Testis (tissue), 5 donors: ENCODE measurements at places on chromosomes 3 and 15. TPM values are rescaled to one million over a fixed set of nuclear protein-coding genes. Genes with fewer than 3 reads are reported as not detected.

DNA sequence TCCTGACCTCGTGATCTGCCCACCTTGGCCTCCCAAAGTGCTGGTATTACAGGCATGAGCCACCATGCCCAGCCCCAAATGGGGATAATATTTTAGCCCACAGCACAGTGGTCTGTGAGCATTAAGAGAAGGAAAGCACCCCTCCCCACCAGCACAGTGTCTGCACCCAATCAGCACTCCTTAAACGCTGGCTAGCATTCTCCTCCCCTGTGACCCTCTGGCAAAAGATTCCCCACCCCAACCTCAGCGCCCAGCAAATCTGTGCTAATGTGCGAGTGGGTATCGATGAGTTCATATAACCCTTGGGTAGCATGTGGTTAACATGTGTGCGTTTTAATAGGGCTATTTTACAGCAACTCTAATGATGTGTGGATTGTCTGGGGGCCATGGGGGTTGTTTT is 18.3 kb upstream of the EPHB3 start:
- H3K4me1 ChIP-seq, result no peaks in the 10 kb centered on the region
- no peaks in the 10 kb centered on the region for H3K27me3 ChIP-seq
- no peak for DNase-seq

Gene GOLGA8G
- total RNA-seq, result 57.9 TPM

DNA sequence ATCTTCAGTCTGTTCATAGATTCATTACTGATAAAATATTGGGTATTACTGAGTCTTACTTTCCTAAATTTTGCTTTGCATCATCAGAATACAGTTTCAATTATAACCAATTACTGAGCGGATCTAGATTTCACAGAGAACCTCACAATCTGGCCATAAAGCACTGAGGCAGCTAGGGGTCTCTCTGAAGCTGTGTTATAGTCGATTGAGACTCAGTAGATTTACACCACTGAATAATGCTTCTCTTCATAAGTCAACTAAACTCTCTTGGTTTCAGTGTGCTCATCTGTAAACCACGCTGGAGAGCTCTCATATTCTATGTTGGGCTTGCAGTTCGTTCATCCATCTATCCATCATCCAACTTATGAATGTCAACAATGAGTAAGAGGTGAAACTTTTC is 180.6 kb downstream of the GREM1 start:
- H3K4me3 ChIP-seq, result no peak overlapping the region
- H3K27me3 ChIP-seq, result no peaks in the 10 kb centered on the region
- H3K4me1 ChIP-seq, result no peaks in the 10 kb centered on the region
- no peak for DNase-seq
- no peaks in the 10 kb centered on the region for H3K36me3 ChIP-seq

Gene RFT1
- total RNA-seq, result 33.9 TPM

DNA sequence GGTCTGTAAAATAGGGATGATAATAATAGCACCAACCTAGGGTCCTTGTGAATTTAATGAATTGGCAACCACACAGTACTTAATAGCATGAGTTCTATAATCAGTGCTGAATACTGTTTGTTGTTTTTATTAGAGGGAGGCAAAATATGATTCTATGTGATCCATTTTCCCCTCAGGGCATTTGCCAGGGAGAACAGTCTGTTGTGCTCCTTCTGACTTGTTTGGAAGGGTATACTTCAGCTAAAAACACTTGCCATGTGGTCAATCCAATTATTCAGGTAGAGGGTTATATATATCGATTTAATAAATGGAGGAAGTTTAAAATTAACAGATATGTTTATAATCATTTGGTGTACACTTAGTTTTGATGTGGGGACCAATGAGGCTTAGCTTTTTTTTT is 305.3 kb downstream of the CHST2 start:
- H3K4me1 ChIP-seq, result no peaks in the 10 kb centered on the region
- H3K36me3 ChIP-seq, result no peaks in the 10 kb centered on the region
- no peak for DNase-seq

- no peak for DNase-seq
- no peak overlapping the region for H3K4me3 ChIP-seq
- H3K27me3 ChIP-seq, result no peaks in the 10 kb centered on the region
Observed at GRCh38 chr3:122079524-122080206, 24.5 kb downstream of the CD86 start.

Gene GCNT3
- 2.5 TPM for total RNA-seq

- no peaks in the 10 kb centered on the region for H3K36me3 ChIP-seq
- H3K4me3 ChIP-seq, result no peak overlapping the region
- no peak overlapping the region for H3K27ac ChIP-seq
- no peaks in the 10 kb centered on the region for H3K4me1 ChIP-seq
Observed at GRCh38 chr3:49707113-49707480, 12.4 kb downstream of the AMIGO3 start.

Gene GASK1A
- 22.2 TPM for total RNA-seq

Gene LDHAL6B
- 18.6 TPM for total RNA-seq

DNA sequence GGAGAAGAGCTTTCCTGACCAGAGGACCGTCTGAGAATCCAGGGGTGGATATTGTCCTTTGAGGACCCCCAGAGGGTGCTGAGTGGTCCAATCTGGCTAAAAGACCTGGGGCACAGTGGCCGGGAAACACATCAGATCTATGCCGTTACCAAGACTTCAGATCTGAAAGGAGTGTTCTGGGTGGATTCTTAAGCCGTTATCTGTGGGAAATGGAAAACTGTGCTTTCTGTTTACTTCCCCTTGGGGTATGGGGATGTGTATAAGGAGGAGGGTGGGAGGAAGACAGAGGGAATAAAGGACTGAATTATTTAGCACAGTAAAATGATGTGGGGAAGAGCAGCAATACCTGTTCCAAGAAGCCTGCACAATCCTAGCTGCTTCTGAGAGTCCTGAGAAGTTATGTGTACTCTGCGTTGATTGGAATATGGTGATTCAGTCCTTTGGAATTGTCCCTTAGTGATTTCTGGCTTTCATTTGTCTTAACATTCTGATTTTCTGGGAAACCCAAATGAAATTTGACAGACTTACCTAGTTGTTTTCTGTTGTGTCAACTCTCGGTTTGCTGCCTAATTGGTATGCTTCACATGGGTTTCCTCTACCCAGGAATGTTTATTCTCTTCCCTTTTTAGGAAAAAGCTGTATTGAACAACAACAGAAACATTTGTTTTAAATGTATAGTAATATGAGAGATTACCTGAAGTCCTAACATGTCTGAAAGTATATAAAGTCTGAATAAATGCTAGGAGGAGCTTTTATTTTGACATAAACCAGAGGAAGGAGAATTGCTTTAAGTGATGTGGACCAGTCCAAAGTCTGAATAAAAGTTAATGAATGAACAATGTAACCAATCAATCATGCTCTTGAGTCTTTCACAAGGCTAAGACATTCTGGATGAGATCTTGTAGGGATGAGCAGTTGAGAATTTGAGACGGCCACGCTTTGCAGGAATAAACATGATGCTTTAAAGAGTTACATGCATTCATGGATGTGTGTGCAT is 427.1 kb upstream of the C2CD4B start:
- H3K27me3 ChIP-seq, result no peaks in the 10 kb centered on the region
- DNase-seq, result no peak
- H3K27ac ChIP-seq, result no peak overlapping the region
- H3K4me1 ChIP-seq, result peaks cover 3% of the 10 kb centered on the region

Gene DHX30
- total RNA-seq, result 187 TPM

DNA sequence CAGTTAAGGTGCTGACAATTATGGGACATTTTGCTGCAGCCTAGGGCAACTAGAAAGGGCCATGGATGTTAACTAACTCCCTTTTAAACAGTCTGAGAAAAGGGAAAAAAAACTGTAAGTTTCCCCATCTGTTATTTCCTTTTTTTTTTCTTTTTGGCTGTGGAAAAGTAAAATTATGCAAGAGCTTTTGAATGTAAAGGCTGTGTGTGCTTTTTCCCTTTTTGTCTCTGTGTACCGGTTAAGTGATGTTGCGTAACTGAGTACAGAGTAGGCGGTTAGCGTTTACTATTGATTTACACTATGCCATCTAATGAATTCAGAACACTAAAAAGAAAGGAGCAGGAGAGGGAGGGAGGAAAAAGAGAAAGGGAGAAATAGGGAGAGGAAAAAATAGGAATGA is 403.6 kb downstream of the TIGIT start:
- no peaks in the 10 kb centered on the region for H3K27me3 ChIP-seq
- H3K4me1 ChIP-seq, result no peaks in the 10 kb centered on the region
- H3K36me3 ChIP-seq, result no peaks in the 10 kb centered on the region
- no peak overlapping the region for H3K27ac ChIP-seq
- no peak for DNase-seq

- H3K27ac ChIP-seq, result no peak overlapping the region
- no peaks in the 10 kb centered on the region for H3K27me3 ChIP-seq
- no peak overlapping the region for H3K4me3 ChIP-seq
- no peaks in the 10 kb centered on the region for H3K36me3 ChIP-seq
- DNase-seq, result no peak
Observed at GRCh38 chr15:70038730-70039392, 58.9 kb downstream of the TLE3 start.

Gene DPPA2
- 6.6 TPM for total RNA-seq

DNA sequence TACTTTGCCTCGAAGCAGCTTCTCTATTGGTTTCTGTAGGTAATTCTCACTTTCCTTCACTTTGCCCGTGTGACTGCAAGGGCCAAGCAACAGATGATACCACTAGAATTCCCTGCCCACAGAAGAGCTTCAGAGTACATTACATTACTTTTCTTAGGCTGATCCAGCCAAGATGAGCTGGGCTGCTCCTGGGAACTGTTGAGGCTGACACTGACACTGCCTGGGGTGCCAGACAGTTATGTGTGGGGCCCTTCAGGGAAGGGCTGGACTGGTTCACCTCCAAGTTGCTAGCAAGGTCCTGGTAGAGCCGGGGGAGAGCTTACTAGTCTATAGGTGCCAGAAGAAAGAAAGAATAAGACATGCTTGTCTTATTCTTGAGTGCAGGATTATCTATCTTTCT is 19.0 kb downstream of the GORASP1 start:
- H3K27ac ChIP-seq, result no peak overlapping the region
- H3K4me1 ChIP-seq, result no peaks in the 10 kb centered on the region
- no peaks in the 10 kb centered on the region for H3K36me3 ChIP-seq
- DNase-seq, result no peak
- H3K27me3 ChIP-seq, result no peaks in the 10 kb centered on the region

Gene STAB1
- 58.6 TPM for total RNA-seq

DNA sequence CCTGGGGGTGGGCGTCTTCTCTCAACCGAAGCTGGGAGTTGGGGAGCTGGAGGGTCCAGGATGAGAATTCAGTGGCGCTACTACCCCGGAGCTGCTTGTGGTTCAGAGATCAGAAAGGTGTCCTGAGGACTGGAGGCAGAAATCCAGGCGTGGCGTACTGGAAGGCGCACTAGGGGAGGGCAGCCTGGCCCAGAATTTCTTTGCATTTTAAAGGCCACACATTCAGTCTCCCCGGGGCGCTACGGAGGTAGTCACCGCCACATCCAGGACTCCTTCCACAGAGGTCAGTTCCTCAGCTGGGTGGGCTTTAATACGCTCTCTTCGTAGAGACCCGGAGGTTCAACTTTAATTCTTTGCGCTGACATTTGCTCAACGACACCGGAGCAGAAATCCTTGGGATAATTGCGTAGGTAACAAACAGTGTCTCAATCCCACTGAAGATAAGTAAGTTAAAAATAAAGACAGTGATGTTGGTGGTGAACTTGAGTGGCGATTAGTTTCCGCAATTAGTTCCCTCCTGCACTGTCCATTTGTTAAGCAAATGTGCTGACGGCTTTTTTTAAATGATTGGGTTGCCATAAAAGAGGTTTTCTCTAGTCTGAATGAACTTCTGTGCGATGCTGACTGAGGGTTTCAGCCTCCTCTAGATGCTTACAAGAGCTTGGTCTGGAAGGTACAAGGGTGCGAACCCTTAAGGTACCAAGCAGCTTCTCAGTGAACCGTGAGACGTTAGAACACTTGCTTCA is 535 bp downstream of the MCTP2 start:
- no peak overlapping the region for H3K27ac ChIP-seq
- H3K27me3 ChIP-seq, result no peaks in the 10 kb centered on the region

- DNase-seq, result peak; percentile 80
- peak overlapping the region; percentile 1 for H3K27ac ChIP-seq
- peaks cover 15% of the 10 kb centered on the region for H3K4me1 ChIP-seq
- H3K4me3 ChIP-seq, result no peak overlapping the region
Observed at GRCh38 chr15:38129531-38130204, 123.0 kb upstream of the SPRED1 start.

- peaks cover 6% of the 10 kb centered on the region for H3K4me1 ChIP-seq
- peak; percentile 53 for DNase-seq
- no peaks in the 10 kb centered on the region for H3K27me3 ChIP-seq
- no peak overlapping the region for H3K4me3 ChIP-seq
- H3K36me3 ChIP-seq, result no peaks in the 10 kb centered on the region
Observed at GRCh38 chr3:178320456-178321351, 215.5 kb upstream of the KCNMB2 start.

DNA sequence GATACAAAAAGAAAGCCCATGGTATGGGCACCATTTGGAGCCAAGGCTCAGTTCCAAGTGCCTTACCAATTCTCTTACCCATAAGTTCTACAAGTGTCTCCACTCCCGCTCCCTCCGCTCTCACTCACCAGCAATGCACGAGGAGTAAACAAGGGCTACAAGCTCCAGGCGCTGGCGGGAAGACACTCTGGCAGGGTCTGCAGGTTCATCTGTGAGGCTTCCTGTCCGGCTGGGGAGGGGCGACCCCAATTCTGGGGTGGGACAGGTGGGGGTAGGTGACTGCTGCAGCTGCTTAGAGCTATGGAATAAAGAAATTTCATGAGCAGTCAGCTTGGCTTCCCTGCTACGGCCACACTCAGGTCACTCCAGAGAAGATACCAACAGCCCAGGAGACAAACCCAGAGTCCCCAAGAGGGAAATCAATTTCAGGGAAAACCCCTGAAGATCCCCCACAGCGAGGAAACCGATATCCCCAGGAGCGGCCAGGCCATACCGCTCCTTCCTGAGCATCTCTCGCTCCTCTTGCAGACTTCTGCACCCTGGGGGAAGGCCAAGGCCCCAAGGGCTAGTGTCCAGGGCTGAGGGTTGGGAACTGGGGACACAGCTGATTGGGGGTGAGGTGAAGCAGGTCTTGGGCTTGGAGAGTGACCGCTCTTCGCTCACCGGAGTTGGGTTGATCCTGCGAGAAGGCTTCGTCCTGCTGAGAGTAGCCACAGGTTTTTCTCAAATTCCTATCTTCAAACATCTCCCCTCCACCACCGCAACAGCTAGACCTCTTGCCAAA is 1.4 kb downstream of the CDAN1 start:
- peaks cover 11% of the 10 kb centered on the region for H3K4me1 ChIP-seq
- no peaks in the 10 kb centered on the region for H3K27me3 ChIP-seq
- H3K36me3 ChIP-seq, result no peaks in the 10 kb centered on the region
- DNase-seq, result no peak
- peak overlapping the region; percentile 25 for H3K27ac ChIP-seq

GRCh38 chr3:50401978-50402595 is 42.8 kb upstream of the TMEM115 start:
- H3K4me1 ChIP-seq, result no peaks in the 10 kb centered on the region
- no peak for DNase-seq
- no peak overlapping the region for H3K4me3 ChIP-seq
- no peaks in the 10 kb centered on the region for H3K36me3 ChIP-seq
- no peak overlapping the region for H3K27ac ChIP-seq

GRCh38 chr3:161576714-161577510 is 80.3 kb downstream of the OTOL1 start:
- H3K4me3 ChIP-seq, result no peak overlapping the region
- no peak for DNase-seq
- H3K4me1 ChIP-seq, result no peaks in the 10 kb centered on the region
- no peaks in the 10 kb centered on the region for H3K27me3 ChIP-seq
